T-helper 2 cell treated with Interferon-gamma antibody and Interleukin-4, amounts not matched to agents 5 μg/mL and 100 μg/mL, for 36 hours (primary cell): ENCODE measurements at places on chromosomes 2 and 18.

- DNase-seq: no peak
Observed at GRCh38 chr2:190413421-190413820, 5.3 kb downstream of the MFSD6 start.

DNA sequence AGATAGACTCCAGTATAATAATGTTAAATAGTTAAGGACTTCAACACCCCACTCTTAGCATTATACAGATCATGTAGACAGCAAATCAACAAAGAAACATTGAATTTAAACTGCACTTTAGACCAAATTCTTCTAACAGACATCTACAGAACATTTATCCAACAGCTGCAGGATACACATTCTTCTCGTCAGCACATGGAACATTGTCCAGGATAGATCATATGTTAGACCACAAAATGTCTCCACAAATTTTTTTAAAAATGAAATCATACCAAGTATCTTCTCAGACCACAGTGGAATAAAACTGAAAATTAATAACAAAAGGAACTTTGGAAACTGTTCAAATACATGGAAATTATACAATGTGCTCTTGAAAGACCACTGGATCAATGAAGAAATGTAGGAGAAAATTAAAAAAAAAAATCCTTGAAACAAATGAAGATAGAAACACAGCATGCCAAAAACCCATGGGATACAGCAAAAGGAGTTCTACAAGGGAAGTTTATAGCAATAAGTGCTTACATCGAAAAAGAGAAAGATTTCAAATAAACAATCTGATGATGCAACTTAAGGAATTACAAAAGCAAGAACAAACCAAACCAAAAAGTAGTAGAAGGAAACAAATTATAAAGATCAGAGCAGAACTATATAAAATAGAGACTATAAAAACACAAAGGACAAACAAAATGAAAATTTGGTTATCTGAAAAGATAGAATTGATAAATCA is 12.3 kb upstream of the SPP2 start:
- DNase-seq: no peak

DNA sequence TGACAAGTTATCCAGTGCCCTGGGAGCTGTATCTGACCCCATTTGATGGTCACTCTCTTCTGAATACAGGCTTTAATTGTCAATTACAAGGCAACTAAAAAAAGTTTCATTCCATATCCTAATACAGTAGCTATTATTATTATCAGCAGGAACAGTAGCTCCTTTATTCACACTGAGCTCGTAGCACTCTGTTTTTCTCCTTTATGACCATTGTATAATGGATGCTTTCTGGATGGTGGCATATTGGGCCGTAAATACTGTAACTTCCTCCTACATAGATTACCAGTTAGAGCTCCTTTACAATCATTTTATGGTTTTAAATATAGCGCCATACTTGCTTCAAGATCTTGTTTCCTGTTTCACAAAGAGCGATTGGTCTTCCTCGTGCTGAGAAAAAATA is 1040.3 kb downstream of the TSN start:
- no peak for DNase-seq

- DNase-seq: no peak
Observed at GRCh38 chr2:224646242-224646846, 61.2 kb upstream of the CUL3 start.

DNA sequence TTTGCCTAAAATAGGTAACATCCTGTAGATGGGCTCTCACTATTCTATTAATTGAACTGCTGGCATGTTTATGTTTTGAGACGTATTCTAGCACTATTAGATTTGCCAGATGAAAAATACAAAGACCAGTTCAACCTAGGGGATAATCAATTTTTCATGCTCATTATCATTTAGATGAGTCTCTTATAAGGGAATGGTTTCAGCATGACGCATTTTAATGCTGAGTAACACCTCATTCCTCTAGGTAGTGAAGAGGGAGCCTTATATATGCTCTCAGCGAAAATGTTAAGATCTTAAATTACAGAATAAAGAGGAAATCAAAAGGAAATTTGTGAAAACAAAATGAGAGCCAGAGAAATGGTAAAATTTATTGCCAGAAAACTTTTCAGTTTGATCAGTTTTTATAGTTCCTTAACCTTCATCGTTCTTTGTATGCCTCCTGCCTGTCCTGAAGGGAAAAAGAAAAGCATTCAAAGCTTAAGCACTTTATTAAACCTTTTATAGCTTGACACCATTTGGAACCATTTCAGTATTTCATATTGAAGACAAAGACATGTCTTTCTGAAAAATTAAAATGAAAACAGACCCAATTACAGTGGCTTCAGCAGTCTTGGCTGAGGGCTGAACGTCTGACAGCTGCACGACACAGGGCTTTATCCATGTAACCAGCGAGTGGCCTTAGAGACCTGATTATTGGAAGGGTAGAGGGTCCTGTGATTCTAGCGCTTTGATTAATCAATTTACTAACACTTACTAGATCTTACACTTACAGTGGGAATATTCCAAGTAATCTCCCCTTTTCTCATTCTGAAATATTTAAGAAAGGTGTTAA is 112.8 kb downstream of the ADCYAP1 start:
- no peak for DNase-seq

GRCh38 chr2:172510548-172510947 is 45.3 kb upstream of the PDK1 start:
- no peak for DNase-seq

DNA sequence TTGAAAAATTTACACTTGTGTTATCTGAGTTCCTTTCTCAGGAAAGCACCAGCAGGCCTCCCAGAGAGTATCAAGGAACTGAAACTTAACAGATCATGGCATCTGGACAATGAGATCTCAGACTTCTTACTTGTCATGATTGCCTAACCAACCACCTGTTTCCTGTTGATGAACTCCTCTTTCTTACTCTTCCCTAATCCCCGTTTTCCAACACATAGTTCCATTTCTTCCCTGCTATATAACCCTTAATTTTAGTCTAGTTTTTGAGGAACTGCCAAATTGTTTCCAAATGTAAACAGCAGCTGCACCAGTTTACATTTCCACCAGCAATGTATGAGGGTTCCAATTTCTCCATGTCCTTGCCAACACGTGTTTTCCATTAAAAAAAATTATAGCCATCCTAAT is 6.1 kb upstream of the FAM171B start:
- DNase-seq: no peak

DNA sequence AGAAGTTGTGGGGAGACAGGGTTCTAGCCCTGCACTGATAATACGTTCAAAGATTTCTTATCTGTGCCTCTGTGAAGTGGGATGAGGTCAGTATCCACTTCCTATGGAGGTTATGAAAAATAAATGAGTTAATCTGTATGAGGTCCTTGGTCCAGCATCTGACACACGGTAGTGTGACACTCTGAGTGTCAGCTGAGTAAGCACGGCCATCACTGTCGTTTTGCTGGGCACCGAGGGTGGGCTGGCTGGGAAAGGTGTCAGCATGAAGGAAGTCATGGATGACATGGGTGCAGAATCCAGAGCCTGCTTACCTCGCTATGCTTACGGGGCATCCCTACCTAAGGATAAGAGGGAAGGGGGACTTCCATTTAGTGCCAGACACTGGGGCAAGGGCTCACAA is 150.3 kb downstream of the INHBB start:
- DNase-seq: no peak

DNA sequence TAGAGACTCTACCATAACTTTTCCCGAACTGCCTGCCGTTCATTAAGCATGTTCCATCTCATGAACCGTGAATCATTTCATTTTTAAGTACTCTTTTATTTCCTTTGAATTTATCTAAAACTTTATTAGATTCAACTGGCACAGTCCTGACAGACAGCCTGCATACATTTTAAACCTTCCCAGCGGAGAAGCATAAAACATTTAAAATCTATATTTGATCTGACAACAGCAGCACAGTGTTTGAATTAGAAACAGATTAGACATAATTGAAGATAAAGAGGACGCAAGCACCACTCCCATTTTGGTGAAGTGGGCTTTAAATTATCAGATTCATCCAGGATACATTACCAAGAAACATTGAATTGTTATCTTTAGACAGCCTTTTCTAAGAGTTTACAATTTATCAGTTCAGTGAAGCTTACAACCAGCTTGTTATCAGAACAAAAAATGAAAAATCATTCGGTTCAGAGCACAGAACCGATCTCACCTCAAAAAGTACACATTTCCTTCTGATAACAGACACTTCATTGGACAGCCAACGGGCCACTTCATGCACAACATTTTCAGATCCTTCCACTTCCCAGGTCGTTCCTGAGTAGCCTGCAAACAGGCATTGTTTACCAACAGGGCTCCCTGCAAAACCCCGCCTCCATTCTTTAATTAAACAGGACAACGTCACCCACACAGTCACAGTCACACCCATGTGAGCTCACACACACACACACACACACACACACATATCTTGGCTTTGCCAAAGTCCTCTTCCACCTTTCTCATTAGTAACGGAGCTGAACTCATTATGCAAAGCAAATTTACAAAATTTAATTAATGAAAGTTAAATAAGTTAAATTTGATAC is 171.2 kb downstream of the SP3 start:
- no peak for DNase-seq
